H7 (cell line): ENCODE measurements at places on chromosomes 4 and X. TPM values are rescaled to one million over a fixed set of nuclear protein-coding genes. Genes with fewer than 3 reads are reported as not detected.

The CCNB3 gene
- 0.10 and 1.00 TPM in 2 replicates for total RNA-seq

The TMEM150C gene
- 2.4 and 3.3 TPM in 2 replicates for total RNA-seq

The FGG gene
- total RNA-seq: not detected in 2 replicates

The GLUD2 gene
- 1.0 and 1.3 TPM in 2 replicates for total RNA-seq

The DCX gene
- total RNA-seq: 1.4 and 2.1 TPM in 2 replicates

The PAK3 gene
- total RNA-seq: 1.8 and 2.0 TPM in 2 replicates

- no peak for DNase-seq
These were observed 9.3 kb upstream of the SEC24B start for GRCh38 chr4:109424093-109424841.

DNA sequence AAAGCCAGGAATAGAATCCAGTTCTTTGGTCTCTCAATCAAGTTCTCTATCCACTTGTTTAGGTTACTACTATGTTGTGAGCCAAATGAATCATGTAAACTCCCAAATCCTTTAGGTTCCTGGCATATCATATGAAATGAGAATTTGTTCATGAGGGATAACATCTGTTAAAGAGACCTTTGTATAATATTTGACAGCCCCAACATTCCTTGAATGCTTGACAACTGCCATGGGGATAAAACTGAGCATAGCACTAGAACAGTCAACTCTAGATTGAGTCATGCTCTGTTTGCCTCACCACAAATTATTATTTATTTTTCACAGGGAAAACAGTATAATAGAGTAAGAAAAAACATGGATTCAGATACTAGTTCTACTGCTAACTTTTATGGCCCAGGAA, 93.3 kb downstream of the NAA11 start:
- DNase-seq: no peak

GRCh38 chrX:54495814-54496516, at the start of gene FGD1:
Gene FGD1 (minus strand): TSS chrX:54496234. CDS start chrX:54495432, 802 bp downstream.
- DNase-seq: peak; percentile 95

DNA sequence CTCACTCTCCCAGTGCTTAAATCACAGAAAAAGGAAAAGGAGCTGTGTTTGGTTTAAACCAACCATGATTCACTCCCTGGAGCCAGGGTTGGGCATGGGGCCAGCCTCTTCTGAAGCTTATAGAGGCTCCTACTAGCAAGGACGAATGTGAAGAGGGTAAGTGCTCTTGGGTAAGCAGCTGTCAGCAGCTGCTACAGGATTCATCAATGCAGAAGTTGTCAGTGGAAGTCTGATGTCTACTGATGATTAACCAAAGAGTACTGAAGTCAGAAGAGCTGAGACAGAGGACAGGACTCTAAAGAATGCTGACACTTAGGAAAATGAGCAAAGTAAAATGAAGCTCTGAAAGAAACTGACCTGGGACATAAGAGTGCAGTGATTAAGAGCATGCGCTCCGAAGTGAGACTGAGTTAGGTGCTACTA, 32.7 kb upstream of the JADE1 start:
- DNase-seq: no peak

DNA sequence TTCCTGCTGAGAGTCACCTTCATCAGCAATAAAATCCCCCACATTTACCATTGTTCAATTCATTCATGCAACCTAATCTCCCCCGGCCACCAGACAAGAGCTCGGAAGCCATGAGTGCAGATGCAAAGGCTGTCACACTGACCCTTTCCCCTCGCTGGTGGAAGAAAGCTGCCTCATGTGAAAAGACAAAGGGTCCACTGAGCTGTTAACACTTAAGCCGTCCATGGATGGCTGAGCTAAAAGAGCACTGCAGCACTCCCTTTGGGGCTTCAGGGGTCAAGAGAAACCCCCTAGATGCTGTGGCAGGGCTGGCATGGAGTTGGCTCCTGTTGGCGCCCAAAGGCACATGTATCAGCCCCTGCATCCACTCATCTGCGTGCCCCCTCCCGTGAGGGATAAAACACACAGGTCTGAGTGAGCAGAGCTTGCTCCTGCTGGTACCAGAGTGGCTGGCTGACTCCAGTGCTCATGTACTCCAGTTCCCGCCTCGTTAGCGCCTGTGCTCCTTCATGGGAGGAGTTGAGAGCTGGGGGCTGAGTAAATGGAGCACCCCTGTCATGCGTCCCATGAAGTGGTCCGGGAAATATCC, 216.5 kb downstream of the PDHA2 start:
- no peak for DNase-seq

DNA sequence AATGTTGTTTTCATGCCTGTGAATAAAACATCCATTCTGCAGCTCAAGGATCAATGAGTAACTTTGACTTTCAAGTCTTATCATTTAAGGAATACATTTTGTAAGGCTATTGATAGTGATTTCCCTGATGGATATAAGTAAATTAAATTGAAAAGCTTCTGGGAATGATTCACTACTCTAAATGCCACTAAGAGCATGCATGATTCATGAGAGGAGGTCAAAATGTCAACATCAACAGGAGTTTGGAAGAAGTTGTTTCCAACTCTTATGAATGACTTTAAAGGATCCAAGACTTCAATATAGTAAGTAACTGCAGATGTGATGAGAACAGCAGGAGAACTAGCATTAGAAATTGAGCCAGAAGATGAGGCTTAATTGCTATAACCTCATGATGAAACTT, 1487.3 kb downstream of the PCDH7 start:
- DNase-seq: no peak

DNA sequence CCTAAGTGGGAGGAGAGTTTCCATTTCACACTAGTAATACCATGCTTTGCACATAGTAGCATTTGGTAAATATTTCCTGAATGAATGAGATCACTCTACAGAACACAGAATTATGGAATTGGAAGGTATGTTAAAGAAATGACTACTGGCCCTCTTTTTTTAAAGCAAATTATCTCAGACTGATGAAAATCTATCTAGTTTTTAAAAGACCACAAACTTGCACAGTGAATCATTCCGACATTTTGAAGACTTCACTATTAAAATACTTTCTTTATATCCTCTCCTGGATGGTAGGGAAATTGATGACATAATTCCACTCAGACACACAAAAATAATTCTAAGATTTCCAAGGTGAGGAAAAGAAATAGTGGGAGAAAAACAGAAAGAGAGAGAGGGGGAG, 68.4 kb upstream of the ETNPPL start:
- no peak for DNase-seq

DNA sequence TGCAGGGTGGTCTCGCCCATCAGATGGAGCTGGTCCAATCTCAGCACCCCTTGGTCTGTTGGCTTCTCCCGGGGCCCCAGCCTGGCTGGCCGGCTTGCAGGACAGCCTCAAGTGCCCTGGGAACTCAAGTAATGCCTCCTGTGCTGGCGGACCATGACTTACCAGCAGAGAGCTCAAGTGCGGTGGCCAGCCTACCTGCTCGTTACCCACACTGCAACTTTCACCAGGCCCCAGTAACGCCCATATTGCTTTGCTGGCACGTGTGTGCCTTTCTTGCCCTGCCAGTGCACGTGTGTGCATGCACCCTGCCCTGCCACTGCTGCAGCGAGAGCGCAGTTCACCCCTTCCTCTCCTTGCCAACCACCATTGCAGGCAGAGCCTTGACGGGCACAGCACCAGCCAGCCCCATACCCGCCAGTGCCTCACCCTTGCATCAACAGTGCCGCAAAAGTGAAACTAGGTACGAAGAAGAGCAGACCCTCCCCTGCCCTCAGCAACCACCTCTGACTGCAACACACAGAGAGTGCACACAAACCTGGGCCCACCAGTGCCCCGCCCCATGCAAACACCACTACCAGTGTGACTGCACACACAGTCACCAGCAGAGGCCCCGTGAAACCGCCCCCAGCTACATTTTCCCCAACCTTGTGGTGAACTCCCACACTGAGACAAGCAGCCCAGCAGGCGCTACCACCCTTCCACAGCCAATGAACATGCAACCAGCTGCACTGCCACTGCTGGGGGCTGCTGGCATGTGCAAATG, 88.9 kb upstream of the POU3F4 start:
- DNase-seq: no peak

DNA sequence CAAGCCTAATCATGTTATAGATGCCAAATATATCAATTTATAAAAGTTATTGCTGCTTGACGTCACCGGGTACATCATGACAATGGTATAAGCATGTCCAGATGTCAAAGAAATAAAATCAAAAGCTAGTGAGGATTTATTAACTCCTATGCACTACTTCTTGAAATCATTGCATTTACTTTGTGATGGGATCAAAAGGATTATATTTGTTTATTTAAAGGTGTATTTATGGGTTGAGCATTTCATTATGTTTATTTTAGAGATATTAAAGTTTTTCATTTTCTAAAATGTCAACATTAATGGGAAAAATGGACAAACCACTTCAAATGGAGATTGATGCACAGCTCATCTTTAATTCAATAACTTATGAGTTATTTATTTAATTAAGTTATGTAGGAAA, 277.8 kb downstream of the EPHA5 start:
- no peak for DNase-seq

- DNase-seq: no peak
These were observed 38.9 kb downstream of the GPRIN3 start for GRCh38 chr4:89268679-89269078.

DNA sequence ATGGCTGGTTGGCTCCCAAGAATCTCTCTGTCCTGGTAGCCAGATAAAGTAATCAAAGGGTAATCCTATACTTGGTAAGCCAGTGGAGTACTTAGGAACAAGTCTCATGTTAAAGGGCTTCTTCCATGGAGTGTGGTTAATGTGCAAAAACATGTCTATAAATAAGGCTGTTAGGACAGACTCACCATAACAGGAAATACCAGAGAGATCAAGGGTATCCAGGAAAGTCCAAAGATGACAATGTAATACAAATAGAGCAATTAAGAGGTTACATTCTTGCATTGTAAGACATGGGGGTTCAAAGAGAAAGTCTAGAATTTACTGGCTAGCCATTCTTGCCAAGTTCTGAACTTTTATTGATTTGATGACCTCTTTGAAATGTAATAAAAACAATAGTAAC, 61.9 kb upstream of the ZCCHC13 start:
- no peak for DNase-seq

- peak; percentile 33 for DNase-seq
These were observed 127.7 kb downstream of the RBMX2 start for GRCh38 chrX:130529531-130529930.
